Esophagus squamous epithelium (tissue), 5 donors: ENCODE measurements at places on chromosomes 6 and 20.

DNA sequence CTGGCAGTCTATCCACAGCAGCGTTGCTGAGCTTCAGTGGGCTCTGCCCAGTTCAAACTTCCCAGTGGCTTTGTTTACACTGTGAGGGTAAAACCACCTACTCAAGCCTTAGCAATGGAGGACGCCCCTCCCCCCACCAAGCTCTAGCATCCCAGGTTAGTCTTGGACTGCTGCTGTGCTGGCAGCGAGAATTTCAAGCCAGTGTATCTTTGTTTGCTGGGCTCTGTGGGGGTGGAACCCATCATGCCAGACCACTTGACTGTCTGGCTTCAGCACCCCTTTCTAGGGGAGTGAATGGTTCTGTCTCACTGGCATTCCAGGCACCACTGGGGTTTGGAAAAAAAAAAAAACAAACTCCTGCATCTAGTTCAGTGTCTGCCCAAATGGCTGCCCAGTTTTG, 249.7 kb upstream of the SYNCRIP start:
- DNase-seq = no peak

GRCh38 chr20:52963131-52963530, 9.0 kb upstream of the TSHZ2 start:
- no peak for DNase-seq

DNA sequence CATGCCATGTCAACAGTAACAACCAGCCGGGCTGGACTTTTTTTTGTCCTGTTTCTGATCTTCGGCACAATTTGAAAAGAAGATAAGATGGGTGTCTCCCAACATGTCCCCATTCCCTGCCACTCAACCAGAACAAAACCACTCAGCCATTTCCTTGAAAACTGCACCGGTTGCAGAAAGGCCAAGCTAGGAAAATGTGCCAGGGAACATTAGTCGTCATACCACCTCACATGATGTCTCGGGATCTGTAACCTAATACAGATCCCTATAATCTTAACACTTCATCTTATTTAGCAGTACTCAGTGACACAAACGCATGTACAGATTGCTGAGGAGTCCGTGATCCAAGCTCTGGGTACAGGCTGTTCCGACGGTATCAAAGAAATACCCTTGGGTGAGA, 46.5 kb downstream of the ALDH8A1 start:
- no peak for DNase-seq

- no peak for DNase-seq
Measured at GRCh38 chr6:23086100-23086499, 516.7 kb downstream of the HDGFL1 start.

DNA sequence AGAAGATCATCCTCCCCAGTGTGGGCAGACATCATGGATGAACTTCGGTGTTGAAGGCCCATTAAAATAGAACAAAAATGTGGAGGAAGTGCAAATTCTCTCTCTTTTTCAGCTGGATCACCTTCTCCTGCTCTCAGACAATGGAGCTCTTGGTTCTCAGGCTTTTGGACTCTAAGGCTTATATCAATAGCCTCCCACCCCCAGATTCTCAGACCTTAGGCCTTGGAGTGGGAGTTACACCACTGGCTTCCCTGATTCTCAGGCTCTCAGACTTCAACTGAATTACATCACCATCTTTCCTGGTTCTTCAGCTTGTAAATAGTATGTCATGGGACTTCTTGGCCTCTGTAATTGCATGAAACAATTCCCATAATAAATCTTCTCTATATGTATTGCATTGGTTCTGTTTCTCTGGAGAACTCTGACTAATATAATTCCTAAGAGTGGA, 36.6 kb downstream of the NSFL1C start:
- DNase-seq = no peak

GRCh38 chr6:42009844-42010184, 40.5 kb upstream of the TAF8 start:
- no peak for DNase-seq

DNA sequence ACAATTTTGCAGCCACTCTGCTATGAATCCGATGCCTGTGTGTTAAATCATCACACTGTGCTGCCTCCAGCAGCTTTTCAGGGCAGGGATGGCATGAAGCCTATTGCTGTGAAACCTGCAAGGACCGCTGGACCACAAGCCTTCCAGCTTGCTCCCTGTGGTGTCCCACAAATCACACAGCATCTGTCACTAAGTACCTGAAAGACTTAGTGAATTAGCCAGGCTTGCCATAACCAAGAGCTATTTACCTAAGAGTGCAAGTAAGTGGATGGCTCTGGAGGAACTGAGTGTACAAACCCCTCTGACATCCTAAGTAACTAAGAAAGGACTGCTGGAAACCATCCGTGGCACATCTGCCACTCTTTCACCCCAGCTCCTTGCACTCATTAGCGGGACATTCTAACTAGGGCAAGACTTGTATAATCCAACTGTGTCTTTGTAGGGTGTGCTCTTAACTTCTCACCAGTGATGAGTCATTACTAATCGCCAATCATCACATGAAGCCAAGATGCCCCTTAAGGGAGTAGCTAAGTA, 34.7 kb downstream of the FOXQ1 start:
- no peak for DNase-seq

GRCh38 chr6:28553986-28554881, 28.6 kb downstream of the GPX5 start:
- DNase-seq = no peak

DNA sequence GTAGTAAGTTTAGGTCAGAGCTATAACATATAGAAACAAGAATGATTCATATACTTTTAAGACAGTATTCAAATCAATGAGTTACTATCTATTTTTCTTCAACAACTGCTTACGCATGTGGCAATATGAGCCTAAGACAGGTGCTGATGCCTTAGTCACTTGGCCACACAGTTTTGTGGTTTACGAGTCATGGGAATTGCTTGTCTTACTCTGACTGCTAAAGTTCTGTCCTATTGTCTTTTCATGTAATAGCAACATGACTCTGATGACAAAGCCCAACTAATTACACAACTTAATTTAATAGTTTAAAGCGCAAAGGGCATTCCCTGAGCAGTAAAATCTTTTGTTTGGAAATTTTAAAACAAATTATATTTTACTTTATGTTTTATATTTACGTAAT, 159.3 kb upstream of the CENPW start:
- DNase-seq = no peak

DNA sequence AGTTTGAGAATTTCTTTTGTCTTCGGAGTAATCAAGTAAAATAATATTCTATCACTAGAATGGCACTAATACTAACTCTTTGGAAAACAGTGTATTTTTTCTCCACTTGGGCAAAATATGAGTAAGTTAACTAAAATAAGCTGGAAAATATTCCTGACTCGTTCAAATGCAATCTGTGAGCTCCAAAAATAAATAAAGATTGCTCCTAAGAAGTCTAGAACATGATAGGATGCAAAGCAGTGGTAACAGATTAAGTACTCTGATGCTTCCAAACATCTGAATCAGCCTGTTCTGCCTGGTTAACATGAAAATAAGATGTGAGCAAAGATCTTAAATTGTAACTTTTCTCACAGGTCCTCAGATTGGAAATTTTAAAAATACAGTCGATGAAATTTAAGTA, 285.1 kb upstream of the ID4 start:
- DNase-seq = no peak

GRCh38 chr6:162251257-162251656, 476.3 kb downstream of the PRKN start:
- DNase-seq = no peak

DNA sequence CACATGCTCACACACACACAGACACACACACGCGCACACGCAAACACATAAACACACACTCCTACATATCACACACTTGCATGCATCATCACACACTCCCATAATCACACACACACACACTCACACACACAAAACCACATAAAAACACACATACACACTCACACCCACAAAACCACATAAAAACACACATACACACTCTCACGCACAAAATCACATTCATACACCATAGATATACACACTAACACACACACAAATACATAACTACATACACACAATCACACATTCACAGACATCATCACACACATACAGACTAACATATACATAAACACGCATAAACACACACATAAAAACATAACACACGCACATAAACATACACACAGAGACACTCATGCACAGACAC, 57.8 kb upstream of the QKI start:
- DNase-seq = no peak

- DNase-seq = no peak
Measured at GRCh38 chr20:47256668-47257236, 99.7 kb downstream of the ZMYND8 start.

- no peak for DNase-seq
Measured at GRCh38 chr6:33996120-33996475, 149.8 kb downstream of the GRM4 start.

DNA sequence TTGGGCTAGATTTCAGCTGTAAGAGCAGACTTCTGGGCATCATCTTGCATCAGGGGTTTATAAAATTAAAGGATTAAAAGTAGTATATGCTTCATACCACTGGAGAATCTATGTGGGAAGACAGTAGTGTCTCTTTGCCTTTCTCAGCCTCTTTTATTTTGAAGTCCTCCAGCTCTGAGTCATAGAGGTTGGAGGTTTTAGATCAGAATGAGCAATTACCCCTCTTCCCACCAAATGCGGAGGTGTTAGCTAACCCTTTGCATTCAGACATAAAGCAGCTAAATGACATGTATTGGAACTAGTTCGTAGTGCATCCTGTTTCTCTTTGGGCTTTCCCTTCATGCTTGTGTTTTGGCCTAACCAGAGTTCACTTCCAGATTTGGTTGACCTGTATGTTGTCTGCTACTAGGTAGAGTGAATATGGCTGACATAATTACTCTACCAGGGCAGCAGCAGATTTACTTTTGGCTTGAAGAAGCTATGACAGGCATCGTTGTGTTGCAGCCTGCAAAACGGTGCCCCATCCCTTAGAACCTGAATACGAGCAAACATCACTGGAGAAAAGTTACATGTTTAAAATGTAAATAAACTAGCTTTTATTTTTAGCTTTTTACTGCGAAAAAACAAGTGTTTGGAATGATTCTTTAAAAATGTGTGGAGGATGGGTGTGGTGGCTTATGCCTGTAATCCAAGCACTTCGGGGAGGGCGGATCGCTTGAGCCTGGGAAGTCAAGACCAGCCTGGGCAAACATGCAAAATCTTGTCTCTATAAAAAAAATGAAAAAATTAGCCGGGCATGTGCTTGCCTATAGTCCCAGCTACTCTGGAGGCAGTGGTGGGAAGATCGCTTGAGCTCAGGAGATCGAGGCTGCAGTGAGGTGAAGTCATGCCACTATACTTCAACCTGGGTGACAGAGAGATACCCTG, 82.2 kb downstream of the MYO6 start:
- DNase-seq = no peak
